Naive thymus-derived CD8-positive, alpha-beta T cell (primary cell): ENCODE measurements at places on chromosomes 7 and 10. TPM values are rescaled to one million over a fixed set of nuclear protein-coding genes. Genes with fewer than 3 reads are reported as not detected.

DNA sequence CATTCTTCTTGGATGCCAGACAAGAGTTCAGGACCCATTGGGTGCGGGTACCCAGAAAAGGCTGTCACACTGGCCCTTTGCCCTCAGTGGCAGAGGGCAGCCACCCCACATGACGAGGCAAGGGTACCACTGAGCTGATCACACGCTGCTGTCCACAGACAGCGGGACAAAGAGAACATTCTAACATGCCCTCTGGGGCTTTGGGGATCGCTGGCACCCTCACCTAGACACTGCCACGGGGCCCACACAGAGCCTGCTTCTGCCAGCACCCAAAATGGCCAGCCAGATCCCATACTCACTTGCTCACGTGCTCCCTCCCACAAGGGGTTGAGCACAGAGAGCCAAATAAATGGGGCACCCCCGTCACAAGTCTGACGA, 16.7 kb upstream of the SPOCK2 start:
- H3K27ac ChIP-seq, result peak overlapping the region; percentile 95
- peaks cover 6% of the 10 kb centered on the region for H3K36me3 ChIP-seq
- no peaks in the 10 kb centered on the region for H3K27me3 ChIP-seq

DNA sequence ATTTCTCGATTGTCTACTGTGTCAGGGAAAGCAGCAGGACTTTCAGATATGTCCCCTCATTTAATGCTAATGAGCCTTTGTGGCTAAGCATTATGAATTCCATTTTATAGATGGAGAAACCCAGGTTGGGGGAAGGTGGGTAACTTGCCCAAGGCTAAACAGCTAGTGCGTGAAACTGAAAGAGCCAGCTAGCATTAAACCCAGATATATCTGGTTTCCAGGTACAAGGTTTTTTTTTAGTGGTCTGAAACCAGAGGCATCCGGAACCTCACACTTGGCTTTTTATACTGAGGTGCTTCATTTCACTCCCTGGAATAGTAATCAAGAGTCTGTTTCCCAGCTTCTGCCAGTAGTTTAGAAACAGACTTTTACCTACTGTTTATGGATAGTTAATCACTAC, 694.8 kb downstream of the PHTF2 start:
- no peaks in the 10 kb centered on the region for H3K36me3 ChIP-seq
- H3K27ac ChIP-seq, result no peak overlapping the region
- H3K4me1 ChIP-seq, result no peaks in the 10 kb centered on the region
- no peaks in the 10 kb centered on the region for H3K27me3 ChIP-seq

- no peaks in the 10 kb centered on the region for H3K4me1 ChIP-seq
- no peaks in the 10 kb centered on the region for H3K36me3 ChIP-seq
- no peak for DNase-seq
Observed at GRCh38 chr10:128364631-128365030, 238.4 kb upstream of the MKI67 start.

DNA sequence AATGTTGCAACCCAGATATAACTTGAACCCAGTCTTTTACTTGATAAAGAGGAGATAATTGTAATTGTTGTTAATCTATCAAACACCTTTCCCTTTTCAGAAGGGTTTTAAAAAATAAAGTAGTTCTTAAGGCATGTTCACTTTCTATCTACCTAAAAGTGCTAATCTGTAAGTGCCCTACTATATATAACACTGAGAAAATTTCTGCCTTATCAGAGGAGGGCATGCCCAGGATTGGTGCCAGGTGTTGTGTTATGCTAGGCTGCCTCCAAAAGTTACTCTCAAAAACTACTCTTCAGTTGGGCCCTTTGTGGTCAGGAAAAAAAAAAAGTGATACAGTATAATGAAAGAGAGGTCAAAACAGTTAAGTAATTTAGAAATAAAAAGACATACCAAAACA, 36.3 kb downstream of the SMNDC1 start:
- peak overlapping the region; percentile 39 for H3K4me3 ChIP-seq
- no peaks in the 10 kb centered on the region for H3K27me3 ChIP-seq
- DNase-seq, result no peak
- H3K4me1 ChIP-seq, result peaks cover 22% of the 10 kb centered on the region

DNA sequence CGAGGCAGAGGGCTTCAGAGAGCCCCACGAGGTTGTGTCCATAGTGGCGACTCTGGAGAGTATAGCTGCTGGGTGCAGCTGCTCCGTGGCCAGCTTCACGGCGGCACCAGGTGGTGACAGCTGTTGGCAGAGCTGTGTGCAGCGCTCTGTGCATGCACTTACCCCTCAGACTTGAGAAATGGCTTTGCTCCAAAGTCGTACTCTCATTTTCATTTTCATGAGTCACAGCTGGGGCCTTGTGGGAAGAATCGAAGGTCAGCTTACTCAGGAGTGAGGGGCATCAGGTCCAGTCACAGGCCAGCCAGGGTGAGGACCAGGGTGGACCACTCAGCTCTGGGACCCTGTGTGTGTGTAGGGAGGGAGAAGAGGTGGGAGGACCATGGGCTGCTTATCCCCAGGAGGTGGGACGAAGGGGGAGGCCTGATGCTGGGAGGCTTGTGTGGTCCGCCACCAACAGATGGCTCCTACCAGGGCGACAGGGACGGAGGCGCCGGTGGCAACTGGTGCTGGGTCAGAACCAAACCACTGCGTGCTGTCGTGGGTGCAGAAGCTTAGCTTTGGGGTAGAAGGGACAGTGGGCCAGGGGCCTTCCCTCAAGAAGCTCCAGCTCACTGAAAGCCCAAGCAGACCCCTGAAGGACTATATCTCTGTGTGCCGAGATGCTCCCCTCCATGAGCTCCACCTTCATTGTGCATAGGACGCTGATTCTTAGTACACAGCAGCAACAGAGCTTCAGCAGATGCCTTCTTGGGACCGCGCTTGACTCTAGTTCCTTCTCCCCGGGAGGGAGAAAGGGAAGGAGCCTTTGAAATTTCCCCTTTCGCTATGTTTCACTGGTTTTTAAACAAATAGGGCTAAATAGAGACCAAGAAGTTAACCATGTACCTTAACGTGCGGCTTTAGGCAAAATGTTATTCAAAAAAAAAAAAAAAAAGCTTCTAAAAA, 225.0 kb downstream of the CELF2 start:
- H3K27me3 ChIP-seq, result no peaks in the 10 kb centered on the region
- no peak for DNase-seq
- H3K36me3 ChIP-seq, result peaks cover 8% of the 10 kb centered on the region
- H3K4me3 ChIP-seq, result peak overlapping the region; percentile 41

The C7orf57 gene
- not detected for total RNA-seq

DNA sequence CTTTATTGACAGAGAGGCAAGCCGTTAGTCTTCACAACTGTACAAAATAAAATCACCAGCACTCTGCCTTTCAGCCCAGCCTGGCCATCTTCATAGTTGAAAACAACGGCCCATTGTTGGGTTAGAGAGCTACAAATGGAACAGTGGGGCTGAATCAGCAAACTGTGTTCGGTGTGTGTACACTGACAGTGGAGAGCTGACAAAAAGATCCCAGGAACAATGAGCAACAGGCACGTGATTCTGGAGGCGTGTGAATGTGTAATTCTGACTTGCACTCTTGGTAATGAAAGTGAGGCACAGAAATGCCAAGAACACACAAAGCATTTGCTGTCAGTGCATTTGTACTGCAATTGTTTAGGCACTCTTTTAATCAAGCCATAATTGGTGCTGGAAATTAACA, 303.7 kb downstream of the WDR11 start:
- peaks cover 7% of the 10 kb centered on the region for H3K27me3 ChIP-seq
- no peak overlapping the region for H3K27ac ChIP-seq
- no peak overlapping the region for H3K4me3 ChIP-seq
- no peak for DNase-seq
- no peaks in the 10 kb centered on the region for H3K36me3 ChIP-seq
- no peaks in the 10 kb centered on the region for H3K4me1 ChIP-seq

The PRSS37 gene
- total RNA-seq, result not detected

DNA sequence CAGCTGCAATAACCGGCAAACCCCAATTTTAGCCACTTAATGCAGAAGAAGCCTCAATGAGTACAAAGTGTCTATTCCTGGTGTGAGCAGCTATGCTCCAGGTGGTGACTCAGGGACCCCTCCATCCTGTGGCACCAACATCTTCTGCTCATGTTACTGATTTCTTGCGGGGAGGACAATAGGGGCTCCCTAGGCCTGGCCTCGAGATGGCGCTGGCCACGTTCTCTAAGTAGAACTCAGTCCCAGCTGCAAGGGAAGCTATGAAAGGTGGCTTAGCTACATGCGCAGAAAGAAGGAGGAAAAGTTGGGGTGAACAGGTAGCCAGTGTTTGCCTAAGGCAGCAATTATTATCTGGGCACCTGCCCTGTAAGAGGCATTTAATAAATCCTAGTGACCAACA, 6.6 kb downstream of the GJD4 start:
- H3K27ac ChIP-seq, result no peak overlapping the region
- H3K4me3 ChIP-seq, result no peak overlapping the region
- H3K4me1 ChIP-seq, result peaks cover 6% of the 10 kb centered on the region
- no peak for DNase-seq
- peaks cover 48% of the 10 kb centered on the region for H3K27me3 ChIP-seq

DNA sequence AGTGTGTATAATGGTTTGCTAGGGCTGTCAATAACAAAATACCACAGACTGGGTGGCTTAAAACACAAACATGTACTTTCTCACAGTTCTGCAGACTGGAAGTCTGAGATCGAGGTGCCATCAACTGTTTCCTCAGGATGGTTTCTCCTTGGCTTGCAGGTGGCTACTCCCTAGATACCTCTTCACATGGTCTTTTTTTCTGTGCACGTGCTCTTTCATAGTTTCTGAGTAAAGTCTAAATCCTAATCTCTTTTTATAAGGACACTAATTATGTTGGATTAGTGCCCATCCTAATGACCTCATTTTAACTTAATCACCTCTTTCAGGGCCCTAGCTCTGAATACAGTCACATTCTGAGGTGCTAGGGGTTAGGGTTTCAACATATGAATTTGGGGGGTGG, 65.9 kb downstream of the AMPH start:
- DNase-seq, result no peak
- no peaks in the 10 kb centered on the region for H3K4me1 ChIP-seq
- H3K4me3 ChIP-seq, result no peak overlapping the region
- no peaks in the 10 kb centered on the region for H3K36me3 ChIP-seq
- no peak overlapping the region for H3K27ac ChIP-seq
- H3K27me3 ChIP-seq, result peaks cover 7% of the 10 kb centered on the region

The TRIM73 gene
- total RNA-seq, result 35.1 TPM

DNA sequence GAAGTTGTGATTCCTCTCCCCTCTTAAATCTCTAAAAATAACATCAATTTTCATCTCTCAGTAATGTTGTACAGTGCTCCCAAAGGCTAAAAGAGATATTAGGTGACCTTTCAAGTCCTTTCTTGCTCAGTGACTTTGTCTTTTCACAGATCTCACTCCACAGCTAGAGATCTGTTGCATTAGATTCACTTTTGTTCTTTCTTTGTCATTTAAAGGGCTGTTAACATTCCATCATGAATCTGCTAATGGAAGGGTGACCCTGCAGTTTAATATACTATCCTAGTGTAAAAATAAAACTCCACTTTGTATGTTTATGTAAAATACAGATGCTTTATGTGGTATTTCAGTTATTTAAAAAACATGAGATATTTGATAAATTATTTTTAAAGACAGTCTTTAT, 30.5 kb downstream of the GNAI1 start:
- H3K4me3 ChIP-seq, result no peak overlapping the region
- no peak for DNase-seq
- no peaks in the 10 kb centered on the region for H3K27me3 ChIP-seq
- peaks cover 2% of the 10 kb centered on the region for H3K4me1 ChIP-seq

GRCh38 chr7:81583882-81584533, 185.8 kb downstream of the HGF start:
- no peak for DNase-seq
- no peaks in the 10 kb centered on the region for H3K4me1 ChIP-seq
- no peaks in the 10 kb centered on the region for H3K36me3 ChIP-seq

- peaks cover 24% of the 10 kb centered on the region for H3K4me1 ChIP-seq
- no peak overlapping the region for H3K4me3 ChIP-seq
- H3K36me3 ChIP-seq, result peaks cover 3% of the 10 kb centered on the region
- no peak overlapping the region for H3K27ac ChIP-seq
Observed at GRCh38 chr7:1134951-1135350, 25.0 kb downstream of the ZFAND2A start.

GRCh38 chr10:43305876-43306275, 39.0 kb upstream of the RASGEF1A start:
- H3K4me1 ChIP-seq, result peaks cover 26% of the 10 kb centered on the region
- H3K4me3 ChIP-seq, result no peak overlapping the region
- DNase-seq, result no peak
- no peaks in the 10 kb centered on the region for H3K36me3 ChIP-seq
- no peaks in the 10 kb centered on the region for H3K27me3 ChIP-seq
- no peak overlapping the region for H3K27ac ChIP-seq

The NEBL gene
- total RNA-seq, result not detected

- H3K4me1 ChIP-seq, result peaks cover 22% of the 10 kb centered on the region
- H3K27me3 ChIP-seq, result no peaks in the 10 kb centered on the region
- DNase-seq, result peak; percentile 58
- H3K36me3 ChIP-seq, result peaks cover 20% of the 10 kb centered on the region
Observed at GRCh38 chr7:100673942-100674410, 436 bp downstream of the GNB2 start.

GRCh38 chr10:95841661-95842498, 65.9 kb upstream of the CC2D2B start:
- DNase-seq, result peak; percentile 36
- H3K4me3 ChIP-seq, result peak overlapping the region; percentile 54
- H3K27ac ChIP-seq, result peak overlapping the region; percentile 57
- peaks cover 3% of the 10 kb centered on the region for H3K27me3 ChIP-seq
- H3K36me3 ChIP-seq, result no peaks in the 10 kb centered on the region
- H3K4me1 ChIP-seq, result no peaks in the 10 kb centered on the region

The ELOVL3 gene
- total RNA-seq, result not detected

- H3K4me3 ChIP-seq, result no peak overlapping the region
- H3K4me1 ChIP-seq, result no peaks in the 10 kb centered on the region
- H3K27me3 ChIP-seq, result no peaks in the 10 kb centered on the region
- H3K36me3 ChIP-seq, result no peaks in the 10 kb centered on the region
- no peak overlapping the region for H3K27ac ChIP-seq
- no peak for DNase-seq
Observed at GRCh38 chr7:18689551-18689950, 194.0 kb downstream of the HDAC9 start.

- H3K27me3 ChIP-seq, result peaks cover 9% of the 10 kb centered on the region
- H3K36me3 ChIP-seq, result no peaks in the 10 kb centered on the region
- H3K4me3 ChIP-seq, result no peak overlapping the region
- DNase-seq, result no peak
Observed at GRCh38 chr7:29397398-29397797, 166.2 kb upstream of the PRR15 start.

DNA sequence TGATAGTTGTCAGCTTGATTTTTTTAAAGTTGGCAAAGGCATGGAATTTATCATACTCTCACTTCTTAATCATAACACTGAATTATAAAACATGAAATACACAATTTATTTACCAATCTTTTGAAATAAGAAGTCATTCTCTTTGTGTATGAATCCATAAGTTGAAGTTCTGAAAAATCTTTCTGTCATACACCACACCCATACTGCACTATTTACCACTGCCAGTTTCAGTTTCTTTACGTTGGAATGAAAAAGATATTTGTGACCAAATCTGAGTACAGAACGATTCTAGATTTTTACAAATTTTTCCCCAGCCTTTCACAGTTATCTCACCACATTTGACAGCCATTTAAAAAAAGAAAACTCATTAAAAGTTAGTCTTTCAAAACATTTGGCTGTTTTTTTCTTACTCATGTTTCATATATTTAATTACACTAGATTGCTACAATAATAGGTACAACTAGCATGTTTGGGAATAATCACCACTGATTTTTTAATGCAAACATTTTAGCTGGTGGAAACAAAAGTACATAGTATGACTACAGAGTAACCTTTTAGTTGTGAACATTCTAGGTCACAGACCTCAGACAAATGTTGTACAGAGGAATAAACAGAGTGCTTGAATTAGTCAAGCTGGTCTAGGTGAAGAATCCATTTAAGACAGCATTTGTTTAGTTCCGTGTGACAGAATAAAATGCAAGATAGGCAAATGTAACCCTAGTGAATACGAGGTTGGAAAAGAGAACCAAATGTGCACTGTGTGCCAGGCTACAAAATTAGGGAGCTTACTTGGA, 185.0 kb upstream of the LRRN3 start:
- peak overlapping the region; percentile 55 for H3K4me3 ChIP-seq
- peaks cover 16% of the 10 kb centered on the region for H3K4me1 ChIP-seq
- DNase-seq, result no peak
- H3K27me3 ChIP-seq, result no peaks in the 10 kb centered on the region
- H3K36me3 ChIP-seq, result peaks cover 7% of the 10 kb centered on the region
